ENCODE measurements at places on chromosomes 5 and 9.

GRCh38 chr9:138095813-138096518, 218.4 kb downstream of the CACNA1B start:
- no peak for DNase-seq

DNA sequence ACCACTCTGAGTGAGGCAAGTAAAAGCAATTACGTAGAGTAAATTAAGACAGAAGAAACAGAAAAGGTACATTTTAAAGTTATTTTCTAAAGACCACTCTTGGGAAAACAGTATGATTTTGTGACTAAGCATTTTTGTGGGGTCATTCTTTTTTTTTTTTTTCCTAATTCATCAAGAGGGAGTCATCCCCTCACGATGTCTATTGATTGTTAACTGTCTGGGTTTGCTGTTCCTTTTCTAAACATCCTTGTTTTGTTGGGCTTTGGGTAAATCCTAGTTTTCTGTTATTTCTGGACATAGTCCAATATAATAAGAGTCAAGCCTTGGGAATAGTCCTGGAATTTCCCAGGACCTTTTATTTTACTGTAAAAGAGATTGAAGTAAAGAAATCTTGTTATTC, 63.8 kb downstream of the ANKRD55 start:
- no peak for DNase-seq

DNA sequence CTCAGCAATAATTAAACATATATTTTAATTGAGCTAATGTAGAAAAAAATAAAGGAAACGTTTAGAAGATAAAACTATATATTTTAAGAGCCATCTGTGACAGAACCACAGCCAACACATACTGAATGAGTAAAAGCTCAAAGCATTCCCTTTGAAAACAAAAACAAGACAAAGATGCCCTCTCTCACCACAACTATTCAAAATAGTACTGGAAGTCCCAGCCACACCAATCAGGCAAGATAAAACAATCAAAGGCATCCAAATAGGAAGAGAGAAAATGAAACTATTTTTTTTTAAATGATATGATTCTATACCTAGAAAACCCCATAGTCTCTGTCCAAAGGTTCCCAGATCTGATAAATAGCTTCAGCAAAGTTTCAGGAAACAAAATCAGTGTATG, 262.0 kb downstream of the HTR1A start:
- DNase-seq: no peak

GRCh38 chr9:105854026-105854782, 159.9 kb downstream of the TMEM38B start:
- DNase-seq: no peak

- DNase-seq: no peak
Observed at GRCh38 chr5:104325356-104325755, 762.8 kb upstream of the NUDT12 start.

DNA sequence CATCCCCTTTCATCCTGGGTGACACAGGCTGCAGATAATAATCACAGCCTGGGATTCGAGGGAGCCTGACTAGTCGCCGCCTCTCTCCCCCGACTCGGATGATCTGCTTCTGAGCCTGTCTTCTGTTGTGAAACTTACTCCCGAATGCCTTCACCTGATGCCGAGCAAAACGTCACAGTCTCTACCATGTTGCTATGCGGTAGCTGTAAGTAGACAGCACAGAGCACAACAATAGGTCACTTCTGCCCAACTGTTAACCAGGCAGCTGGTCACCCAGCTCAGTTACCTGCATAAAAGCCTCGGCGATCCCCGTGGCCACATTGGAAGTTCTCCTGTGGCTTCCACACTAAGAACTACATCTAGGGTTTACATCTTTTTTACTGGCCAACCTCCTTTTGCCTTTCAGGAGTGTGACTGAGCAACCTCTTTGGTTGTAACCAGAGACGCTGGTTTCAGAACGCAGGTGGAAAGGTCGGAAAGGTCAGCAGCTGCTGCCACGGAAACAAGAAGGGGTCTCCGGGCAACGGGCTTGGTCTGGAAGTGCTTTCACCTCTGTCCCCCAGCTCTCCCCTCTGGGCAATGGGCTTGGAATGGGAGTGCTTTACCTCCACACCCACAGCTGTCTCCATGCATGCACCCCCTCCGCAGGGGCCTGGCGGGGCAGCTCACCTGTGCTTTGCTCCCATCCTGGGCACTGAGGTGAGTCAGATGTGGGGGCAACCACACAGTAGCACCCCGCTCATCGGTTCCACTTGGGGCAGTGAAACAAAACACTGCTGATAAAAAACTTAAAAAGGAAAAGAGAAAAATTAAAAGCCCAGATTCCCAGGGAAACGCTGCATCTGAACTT, 7.6 kb upstream of the PPP1R26 start:
- no peak for DNase-seq

DNA sequence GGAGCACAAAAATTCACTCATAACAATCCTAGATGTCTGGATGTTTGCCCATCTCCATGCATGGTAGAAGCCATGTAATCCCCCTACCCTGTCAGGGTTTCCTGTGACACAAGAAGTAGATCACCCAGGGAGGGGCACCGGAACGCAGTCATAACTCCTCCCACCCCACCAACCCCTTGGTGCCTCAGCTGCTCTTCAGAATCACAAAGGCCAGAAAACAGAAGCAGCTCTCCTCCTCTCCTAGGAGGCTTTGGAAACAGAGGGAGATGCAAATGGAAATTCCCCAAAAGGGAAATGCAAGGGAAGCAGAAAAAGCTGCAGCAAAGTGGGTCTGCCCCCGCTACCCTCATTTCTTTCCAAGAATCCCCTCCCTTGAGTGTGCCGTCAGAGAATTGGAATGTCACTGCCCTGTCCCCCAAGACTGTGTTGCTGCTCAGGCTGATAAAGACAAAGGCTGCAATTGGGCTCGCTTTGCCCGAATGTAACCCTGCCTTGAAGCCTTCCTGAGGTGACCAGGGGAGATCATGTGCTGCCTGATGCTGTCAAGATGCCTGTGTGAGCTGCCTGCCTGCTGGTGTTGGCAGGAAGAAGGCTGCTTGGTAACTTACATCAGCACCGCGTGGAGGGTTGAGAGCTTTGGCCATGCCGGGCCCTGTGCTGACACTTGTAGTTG, 65.5 kb upstream of the ABCA1 start:
- peak; percentile 87 for DNase-seq

DNA sequence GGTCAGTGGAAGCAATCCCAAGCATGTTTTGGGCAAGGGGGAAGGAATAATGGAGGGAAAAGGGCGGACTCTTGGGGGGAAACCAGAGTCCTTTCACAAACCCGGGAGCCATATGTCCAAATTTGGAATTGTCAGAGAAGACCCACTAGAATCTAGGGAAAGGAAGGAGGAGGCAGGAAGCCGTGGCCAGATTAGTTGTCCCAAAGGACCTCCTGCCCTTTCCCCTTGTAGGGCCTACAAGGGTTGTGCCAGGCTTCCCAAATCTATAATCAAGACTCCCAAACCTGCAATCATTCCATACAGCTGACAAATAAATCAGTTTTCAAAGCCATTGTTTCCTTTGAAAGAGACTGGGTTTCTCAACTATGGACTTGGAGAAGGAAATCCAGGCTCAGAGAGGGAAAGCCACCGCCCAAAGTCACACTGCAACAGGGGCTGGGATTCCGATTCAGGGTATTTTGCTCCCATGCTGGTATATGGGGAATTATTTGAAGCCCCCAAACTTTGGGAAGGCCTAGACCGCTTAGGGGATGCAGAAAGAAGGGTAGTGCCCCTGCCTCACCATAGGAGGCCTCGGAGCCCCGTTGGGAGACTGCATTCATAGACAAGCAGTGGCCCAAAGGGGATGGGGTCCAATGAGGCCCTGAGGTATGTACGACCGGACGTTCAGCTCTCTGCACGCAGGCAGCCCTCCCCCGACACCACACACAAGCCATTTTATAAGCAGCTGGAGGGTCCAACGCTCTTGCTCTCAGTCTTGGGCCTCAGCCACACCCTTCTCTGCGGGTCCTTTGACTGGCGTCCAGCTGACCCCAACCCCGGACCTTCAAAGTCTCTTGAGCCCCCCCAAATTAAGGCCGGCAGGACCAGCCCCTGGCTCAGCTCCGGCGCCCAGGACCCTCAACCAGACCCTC, 815 bp downstream of the ANXA6 start:
- DNase-seq: no peak

DNA sequence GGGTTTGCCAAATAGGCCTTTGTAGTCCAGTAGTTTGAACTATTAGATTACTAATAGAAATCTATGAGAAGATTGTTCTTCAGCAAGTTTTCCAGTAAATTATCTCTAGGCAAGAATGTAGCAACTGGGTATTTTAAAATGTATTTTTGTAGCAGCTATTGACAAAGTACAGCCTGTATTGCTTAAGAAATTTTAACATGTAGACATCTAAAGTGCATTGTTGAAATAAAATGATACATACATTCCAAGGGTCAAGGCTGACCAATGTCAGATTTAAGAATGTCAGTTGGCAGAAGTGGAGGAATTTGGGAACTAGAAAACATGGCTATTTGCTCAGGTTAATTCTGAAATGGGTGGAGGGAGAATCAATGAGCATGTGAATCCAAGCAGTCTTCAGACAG, 57.5 kb upstream of the ZSWIM6 start:
- no peak for DNase-seq

GRCh38 chr5:35029333-35029732, 18.4 kb downstream of the AGXT2 start:
- no peak for DNase-seq

DNA sequence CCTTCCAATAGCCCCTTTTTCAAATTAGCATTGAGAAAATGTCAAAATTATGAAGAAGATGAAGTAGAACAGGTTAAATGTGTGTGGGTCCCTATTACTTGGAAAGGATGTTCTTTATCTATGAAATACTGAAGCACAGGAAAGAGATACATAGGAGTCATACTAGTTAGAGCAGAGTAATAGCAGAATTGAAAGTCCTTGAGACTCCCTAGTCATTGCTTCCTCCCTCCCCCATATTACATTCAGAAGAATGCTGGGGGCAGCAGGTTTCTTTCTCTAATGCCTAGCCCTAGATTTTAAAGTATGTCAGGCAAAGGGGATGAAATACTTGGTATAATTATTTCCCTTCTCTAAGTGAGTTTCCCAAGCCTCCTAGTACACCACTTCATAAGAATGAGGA, 4.4 kb downstream of the ZCCHC9 start:
- DNase-seq: no peak

DNA sequence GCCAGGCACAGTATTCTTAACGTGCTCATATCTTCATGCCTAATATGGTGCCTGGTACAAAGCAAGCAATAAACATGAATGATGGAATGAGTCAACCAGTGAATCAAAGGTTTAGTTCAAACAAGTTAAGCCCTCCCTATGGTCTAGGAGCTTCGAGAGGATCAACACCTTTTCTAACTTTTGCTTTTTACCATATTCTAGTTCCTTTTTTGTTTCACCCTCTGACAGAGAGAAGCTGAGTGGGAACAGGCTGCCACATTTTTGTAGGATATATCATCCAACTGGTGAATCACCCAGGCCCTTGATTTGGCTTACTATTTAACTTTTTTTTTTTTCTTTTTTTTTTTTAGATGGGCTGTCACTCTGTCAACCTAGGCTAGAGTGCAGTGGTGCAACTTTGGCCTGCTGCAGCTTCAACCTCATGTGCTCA, 39.3 kb upstream of the TNC start:
- DNase-seq: no peak

DNA sequence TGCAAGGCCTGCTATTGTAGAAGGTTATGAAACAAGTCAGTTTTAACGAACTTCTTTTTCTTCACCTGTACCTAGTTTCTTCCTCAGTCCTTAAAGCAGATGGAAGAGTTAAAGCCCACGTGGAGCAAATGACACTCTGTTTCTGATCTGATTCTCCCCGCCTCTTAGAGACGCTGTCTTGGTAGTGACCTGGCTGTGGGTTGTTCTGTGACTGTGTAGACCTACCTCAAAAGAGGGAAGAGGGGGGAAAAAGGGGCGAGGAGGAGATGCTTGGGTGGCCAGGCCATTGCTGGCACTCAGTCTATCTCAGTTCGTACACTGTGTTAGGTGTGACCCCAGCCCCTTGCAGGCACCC, 610 bp downstream of the GFRA3 start:
- DNase-seq: no peak

- no peak for DNase-seq
Observed at GRCh38 chr9:121424024-121424432, 54.0 kb upstream of the STOM start.

GRCh38 chr9:128484686-128485413, 19.7 kb upstream of the GLE1 start:
- DNase-seq: no peak

DNA sequence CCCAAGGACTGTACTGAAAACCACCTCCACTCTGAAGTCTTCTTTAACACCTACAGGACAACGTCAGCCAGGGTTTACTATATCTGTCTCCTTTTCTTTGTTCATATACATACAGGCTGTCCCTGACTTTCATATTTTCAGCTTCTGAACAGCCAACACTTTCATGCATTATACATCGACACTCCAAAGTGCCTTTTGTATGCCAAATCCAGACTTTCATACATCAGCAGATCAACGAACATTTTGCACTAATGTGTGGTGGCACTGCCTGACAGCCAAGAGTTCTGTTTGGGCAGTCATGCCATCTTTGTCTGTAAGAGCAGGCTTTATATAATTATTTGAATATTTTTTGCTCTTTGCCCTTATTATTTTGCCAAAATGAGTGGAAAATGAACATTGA, 487.4 kb downstream of the CETN3 start:
- DNase-seq: no peak

DNA sequence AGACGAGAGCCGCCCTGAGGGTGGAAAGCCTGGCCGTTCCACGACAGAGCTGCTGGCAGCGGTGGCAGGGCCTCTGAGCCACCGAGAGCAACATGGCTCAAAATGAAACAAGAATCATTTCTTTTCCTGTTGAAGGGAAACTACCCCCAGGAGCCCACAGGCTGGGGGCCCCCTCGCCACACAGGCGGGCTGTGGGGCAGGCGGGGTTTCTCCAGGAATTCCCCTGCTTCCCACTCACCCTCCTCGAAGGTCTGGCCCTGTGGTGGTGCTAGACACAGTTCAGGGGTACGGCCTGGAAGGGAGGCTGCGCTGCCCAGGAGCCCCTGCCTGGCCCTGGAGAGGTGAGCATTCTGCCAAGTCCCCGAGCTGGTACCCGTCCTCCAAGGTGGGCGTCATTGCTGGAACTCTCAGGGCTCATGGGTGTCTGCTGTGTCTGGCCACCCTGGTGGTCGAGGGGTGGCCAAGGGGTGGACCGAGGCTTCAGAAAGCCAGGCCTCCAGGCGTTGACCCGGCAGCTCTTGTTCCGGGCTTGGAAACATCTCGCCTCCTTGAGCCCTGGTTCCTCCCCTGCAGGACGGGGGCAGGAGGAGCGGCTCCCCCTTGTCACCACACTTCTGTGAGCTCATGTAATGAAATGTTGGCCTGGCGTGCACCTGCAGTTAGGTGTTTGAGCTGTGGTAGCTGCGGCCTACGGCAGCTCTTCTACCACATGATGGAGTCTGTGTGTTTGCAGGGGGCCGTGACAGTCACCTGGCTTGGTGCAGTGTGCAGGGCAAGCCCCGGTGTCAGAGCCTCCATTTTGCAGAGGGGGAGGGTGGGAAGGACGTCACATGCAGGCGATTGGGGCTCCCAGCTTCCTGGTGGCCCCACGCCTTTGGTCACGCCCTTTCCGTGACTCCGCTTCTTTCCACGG, 65.3 kb downstream of the RXRA start:
- no peak for DNase-seq

DNA sequence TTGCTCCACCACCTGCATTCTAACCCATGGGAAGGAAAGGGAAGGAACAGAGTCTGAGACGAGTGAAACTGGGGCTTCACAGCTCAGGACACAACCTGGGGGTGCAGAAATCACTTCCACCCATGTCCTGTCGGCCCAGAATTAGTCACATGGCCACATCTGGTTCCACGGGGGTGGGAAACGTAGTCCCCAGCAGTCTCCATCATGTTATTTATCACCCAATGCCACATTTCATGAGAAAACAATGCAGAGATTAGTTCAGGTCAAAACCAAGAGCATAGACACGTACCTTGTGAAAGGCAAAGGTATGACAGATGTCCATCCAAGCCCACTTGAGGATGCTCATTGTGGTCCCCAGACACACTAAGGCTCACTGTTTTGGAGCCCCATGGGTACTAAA, 125.1 kb downstream of the MED10 start:
- DNase-seq: no peak

All from C1 segment of cervical spinal cord (tissue), 14 donors.